ENCODE measurements at places on chromosomes 7 and 10.
A peak's percentile ranks its signal among the peaks of the same experiment; 100 is the strongest.

GRCh38 chr7:148335790-148336189 is 254.8 kb upstream of the C7orf33 start:
- no peak for DNase-seq

- DNase-seq: no peak
Observed at GRCh38 chr7:18623389-18623788, 127.8 kb downstream of the HDAC9 start.

GRCh38 chr7:107090457-107090856 is 46.0 kb downstream of the PRKAR2B start:
- no peak for DNase-seq

- no peak for DNase-seq
Observed at GRCh38 chr10:48614481-48615390, 9.9 kb upstream of the ARHGAP22 start.

DNA sequence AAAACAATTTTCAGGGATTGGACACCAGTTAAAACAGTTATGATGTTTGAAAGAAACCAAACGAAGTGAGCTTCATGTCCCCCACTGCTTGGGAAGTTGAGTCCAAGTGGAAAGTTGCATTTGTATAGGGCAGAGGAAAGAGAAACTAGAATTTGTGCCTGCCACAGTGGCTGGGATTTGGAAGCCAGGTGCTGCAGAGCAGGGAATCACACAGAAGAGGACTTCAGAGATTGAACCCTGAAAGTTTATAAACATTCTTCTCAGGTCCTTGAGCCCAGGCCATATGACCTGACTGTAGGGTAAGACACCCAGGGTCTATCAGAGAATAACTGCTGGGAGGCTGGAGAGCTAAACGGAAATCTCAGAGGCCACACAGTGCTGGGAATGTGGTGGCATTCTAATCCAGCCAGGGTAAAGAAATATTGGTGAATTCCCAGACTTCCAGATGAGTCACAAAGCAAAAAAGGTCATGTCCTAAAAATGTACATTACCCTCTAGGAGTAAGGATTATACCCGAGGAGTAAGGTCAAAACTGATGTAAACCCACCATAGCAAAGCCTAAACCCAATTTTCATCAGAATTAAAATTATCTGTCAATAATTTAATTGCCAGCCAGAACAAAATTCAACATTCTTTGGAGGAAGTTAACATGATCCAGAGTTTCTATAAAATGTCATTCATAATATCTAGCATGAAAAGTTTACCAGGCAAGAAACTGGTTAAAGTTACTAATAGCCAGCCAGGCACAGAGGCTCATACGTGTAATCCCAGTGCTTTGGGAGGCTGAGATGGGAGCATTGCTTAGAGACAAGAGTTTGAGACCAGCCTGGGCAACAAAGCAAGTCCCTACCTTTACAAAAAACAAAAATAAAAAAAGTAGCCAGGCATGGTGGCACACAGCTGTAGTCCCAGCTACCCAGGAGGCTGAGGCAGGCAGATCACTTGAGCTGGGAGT is 31.2 kb downstream of the TOMM7 start:
- no peak for DNase-seq

DNA sequence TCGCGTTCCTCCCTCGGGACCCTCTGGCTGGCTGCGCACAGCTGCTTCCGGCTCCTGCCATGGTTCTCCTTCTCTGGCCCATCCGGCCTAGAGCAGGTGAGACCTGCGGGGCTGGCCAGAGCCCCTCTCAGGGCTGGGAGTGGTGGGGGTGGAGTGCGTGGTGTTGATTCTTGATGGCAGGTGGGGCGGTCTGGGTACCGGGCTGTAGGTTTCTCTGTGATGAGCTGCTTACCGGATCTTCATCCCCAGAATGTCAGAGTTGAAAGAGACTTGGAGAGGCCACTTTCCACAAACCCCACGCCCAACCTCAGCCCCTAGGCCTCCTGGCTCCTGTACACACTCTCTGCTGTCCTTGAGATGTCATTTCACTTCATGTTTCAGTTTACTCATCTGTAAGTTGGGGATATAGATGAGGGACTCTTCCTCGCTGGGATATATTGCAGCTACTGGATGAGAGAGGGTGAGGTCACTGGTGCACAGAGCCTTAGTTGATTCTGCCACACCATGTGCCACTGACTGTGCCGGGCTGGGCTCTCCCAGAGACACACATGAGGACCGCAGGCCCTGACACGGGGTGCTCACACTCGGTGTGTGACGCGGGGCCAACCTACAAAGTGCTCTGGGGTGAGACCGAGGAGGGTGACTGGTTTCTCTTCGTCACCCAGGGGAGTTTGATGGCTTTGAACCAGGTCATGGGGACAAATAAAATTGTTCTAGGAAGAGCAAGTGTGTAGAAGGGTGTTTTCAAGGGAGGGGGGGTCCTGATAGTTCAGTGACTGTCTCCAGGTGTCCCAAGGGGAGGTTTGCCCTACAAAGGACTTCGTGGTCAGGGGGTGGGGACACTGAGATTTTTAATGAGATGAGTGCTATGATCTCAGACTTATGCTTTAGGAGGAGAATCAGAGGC is 29.5 kb downstream of the ZNF775 start:
- no peak for DNase-seq

- DNase-seq: no peak
Observed at GRCh38 chr7:50353201-50353600, 48.7 kb downstream of the IKZF1 start.

- no peak for DNase-seq
Observed at GRCh38 chr10:28094121-28094520, 95.2 kb upstream of the ODAD2 start.

DNA sequence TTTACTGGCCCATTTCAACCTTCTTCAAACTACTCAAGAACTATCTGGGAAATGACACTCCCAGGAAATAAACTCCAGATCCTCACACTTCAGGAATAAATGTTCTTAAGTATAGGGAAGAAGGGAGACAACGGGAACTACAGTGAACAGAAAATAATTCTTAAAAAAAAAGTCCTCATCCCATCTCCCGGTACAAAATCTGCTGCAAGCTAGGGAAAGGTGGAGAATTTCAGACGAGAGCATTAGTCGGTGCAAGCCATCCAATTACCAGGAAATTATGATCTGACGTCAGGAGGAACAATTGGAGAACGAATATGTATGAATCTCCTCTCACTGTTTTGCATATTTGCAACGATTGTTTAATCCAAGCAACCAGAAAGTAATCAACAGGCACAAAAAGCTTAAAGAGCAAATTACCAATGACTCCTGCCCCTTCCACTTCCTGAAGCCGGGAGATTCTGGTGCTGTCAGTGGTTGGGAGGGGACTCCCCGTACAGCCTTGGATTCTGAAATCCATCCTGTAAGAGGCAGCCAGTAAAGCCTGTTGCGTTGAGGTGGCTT is 15.1 kb upstream of the GATA3 start:
- DNase-seq: no peak

- DNase-seq: peak; percentile 12
Observed at GRCh38 chr7:2028733-2029132, 204.0 kb downstream of the MAD1L1 start.

- DNase-seq: no peak
Observed at GRCh38 chr7:112157072-112157471, 49.1 kb downstream of the DOCK4 start.

- no peak for DNase-seq
Observed at GRCh38 chr7:2114052-2114451, 118.7 kb downstream of the MAD1L1 start.

GRCh38 chr10:12985347-12985746 is 16.2 kb downstream of the CCDC3 start:
- DNase-seq: no peak

DNA sequence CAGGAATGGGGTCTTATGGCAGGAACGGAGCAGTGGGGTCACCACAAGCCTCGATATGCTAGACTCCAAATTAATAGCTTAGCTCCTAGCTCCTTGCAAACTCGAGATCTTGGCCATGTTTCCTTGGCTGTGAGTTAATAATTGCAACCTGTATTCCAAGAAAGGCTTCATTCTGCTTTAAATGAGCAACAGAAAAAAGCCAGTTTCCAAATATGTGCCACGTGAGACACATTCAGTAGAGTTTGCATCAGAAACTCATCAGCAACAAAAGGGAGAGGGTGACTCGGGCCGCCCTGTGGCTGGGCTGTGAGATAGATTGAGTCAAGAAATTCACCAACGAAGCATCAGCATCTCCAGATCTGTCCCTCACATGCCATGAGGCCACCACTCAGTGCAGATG is 112.0 kb downstream of the NPTX2 start:
- DNase-seq: no peak

- DNase-seq: peak; percentile 76
Observed at GRCh38 chr10:97532935-97533671, 34.4 kb downstream of the UBTD1 start.

GRCh38 chr7:12199363-12199762 is 11.7 kb upstream of the TMEM106B start:
- DNase-seq: no peak

DNA sequence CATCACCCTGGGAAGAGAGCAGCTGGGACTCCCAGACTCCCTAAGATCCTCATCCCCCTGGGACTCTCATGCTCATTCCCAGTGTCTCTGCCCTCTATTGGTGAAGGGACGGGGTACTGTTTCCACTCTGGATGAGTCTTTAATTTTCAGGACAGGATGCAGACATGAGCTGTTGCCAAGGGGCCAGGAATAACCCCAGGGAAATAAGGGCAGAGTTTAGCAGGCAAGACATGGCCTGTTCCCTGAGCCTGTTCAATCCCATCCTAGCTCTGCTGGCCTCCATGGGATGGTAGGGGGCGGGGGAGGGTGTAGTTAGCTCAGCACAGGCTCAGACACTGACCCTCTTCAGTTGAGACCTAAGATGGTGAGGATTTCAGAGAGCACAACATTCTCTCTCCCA is 14.0 kb downstream of the C10orf105 start:
- DNase-seq: no peak

- no peak for DNase-seq
Observed at GRCh38 chr7:99677013-99677647, 2.7 kb downstream of the CYP3A5 start.

DNA sequence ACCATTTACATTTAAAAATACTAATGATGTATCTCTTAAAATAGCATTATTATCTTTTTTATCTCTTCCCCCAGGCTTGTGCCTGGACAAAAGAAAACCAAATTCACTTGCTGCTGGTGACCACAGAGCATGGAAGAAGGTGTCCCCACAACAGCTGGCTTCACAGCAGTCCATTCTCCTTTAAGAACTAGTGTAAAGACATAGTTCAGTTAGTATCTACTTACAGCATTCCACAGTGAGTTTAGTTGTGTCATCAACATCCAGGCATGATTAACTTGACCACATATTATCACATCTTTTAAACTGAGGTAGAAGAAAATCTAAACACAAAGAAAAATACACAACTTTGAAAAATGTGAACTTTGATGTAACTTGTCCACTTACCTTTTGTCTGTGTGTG is 55.0 kb downstream of the LRRC17 start:
- no peak for DNase-seq

DNA sequence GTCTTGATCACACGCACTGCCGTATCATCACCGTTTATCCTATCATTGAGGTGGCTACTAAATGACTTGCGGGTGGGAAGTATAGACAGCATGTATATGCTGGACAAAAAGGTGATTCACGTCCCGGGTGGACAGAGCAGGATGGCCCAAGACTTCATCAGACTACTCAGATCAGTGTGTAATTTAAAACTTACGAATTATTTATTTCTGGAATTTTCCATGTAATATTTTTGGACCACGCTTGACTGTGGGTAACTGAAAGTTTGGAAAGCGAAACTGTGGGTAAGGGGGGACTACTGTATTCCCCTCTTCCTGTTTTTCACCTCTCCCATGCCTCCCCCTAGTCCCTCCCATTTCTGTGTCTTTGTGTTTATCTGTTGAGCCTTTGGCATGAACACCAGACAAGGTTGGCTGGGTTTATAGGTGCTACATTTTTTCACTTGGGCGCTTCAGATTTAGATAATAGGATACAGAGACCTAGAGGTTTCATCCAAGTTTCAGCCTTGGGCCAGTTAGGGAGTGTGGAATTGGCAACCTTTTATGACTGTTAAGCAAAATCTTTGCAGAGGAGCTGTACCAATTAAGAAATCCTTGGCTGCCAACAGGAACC is 55.8 kb downstream of the RBM20 start:
- no peak for DNase-seq

- DNase-seq: peak; percentile 32
Observed at GRCh38 chr10:99788598-99789256, 6.3 kb downstream of the ABCC2 start.

- peak; percentile 53 for DNase-seq
Observed at GRCh38 chr7:37916017-37916672, 472 bp downstream of the SFRP4 start.

DNA sequence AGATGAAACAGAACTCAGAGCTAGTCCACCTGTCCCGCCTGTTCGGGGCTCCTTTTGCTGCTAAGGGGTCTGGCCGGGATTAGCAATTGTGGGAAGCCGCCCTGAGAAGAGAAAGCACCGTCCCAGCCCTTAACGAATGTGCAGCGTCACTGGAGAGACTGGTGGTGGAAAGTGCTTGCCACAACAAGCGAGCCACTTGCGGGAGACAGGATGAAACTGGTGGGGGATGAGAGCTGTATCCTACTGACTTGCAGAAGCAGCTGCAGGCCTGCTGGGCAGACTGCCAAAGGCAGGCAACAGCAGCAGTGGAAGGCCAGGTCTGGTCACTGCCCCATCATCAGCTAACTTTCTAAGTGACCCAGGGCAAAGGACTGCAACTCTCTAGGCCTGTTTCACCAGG is 95.4 kb downstream of the FAM53B start:
- peak; percentile 82 for DNase-seq

DNA sequence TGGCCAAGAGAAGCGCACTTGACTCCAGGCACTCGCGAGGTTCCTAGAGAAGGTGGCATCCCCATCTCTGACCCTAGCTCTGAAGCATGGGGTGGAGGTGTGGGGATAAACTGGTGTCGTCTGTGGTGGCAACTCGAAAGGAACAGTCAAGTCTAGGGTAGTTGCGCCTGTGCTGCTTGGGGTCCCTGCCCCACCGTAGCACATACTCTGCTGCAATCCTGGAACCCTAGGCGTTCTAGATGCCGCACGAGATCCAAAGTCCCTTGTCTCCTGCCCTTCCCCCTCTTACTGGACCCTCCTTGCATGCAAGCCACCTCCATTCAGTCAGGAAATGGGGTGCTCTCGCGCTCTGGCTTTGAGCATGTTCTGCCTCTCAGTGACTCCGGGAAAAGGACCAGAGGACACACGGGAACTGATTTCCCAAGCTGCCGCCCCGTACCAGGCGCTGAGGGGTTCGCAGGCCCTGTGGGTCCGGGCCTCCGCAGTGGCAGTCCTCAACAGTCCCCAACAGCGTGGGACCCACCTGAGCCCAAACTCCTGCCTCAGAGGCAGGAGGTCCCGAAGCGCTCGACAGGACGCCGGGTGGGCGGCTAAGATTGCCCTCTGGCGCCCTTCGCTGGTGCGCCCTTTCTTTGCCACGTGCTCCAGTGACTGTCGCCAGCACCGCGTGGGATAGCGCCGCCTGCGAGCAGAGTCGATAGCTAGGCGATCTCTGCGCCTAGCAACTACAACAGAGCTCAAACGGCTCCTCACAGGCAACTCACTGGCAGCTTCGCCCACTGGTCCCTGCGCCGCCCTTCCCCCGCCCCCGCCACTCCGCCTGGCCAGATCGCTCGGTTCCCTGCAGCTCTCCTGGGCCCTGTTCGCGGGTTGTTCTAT is 452.0 kb downstream of the REEP3 start:
- DNase-seq: no peak

GRCh38 chr10:103799341-103799740 is 56.0 kb downstream of the SH3PXD2A start:
- DNase-seq: no peak

Data from psoas muscle (tissue), 8 donors.